ENCODE measurements at places on chromosomes 12 and 14. TPM values are rescaled to one million over a fixed set of nuclear protein-coding genes. Genes with fewer than 3 reads are reported as not detected.

The PROX2 gene
- not detected for total RNA-seq

The LTBR gene
- total RNA-seq = 15.8 TPM

The RERG gene
- total RNA-seq = 1.0 TPM

The SLCO1B1 gene
- 170 TPM for total RNA-seq

The TMEM229B gene
- total RNA-seq = 1.7 TPM

The SDS gene
- total RNA-seq = 70.4 TPM

The CLEC9A gene
- 0.14 TPM for total RNA-seq

The SYCP3 gene
- 0.17 TPM for total RNA-seq

DNA sequence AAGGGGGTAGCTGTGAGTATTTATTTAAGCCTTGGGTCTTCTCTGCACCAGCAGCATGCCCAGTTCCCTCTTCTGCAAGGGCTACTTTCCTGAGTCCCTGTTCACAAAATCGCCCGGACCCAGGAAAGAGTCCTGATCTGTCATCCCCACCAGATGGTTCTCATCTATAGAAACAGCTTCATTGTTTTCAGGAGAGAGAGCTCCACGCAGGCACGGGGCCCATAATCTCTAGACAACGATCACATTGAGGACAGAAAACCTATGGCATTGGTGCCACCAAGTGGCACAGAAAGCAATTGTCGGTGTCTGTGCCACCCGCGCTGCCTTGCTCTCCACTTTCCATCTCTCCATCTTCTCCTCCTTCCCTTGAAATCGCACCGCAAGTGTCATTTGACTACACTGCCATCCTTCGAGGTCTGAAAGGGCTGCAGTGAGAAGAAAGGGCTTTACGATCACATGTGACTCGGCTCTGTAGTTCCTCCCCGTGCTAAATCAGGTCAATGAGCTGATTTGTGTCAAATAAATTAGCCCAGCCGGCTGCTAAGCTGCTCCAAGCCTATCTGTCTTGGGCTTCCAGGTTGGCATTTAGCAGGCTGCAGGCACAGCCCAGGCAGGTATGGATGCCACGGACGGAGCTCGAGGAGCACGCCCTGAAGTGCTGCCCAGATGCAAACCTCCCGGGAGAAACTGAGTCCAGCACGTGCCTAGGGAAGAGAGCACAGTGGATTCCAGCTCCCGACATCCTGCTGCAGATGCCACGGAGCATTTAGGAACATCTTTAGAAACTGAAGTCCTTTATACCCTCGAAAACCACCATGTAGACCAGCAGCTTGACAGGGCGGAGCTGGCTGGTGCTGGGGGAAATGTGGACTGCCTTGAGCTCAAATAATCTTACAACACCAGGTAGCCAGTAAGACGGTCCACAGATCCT, 28.8 kb downstream of the SPRING1 start:
- no peak for DNase-seq

GRCh38 chr14:72142328-72142727, 210.1 kb downstream of the RGS6 start:
- no peak for DNase-seq

- no peak for DNase-seq
These were observed 16.4 kb upstream of the SRP54 start for GRCh38 chr14:34966413-34966812.

DNA sequence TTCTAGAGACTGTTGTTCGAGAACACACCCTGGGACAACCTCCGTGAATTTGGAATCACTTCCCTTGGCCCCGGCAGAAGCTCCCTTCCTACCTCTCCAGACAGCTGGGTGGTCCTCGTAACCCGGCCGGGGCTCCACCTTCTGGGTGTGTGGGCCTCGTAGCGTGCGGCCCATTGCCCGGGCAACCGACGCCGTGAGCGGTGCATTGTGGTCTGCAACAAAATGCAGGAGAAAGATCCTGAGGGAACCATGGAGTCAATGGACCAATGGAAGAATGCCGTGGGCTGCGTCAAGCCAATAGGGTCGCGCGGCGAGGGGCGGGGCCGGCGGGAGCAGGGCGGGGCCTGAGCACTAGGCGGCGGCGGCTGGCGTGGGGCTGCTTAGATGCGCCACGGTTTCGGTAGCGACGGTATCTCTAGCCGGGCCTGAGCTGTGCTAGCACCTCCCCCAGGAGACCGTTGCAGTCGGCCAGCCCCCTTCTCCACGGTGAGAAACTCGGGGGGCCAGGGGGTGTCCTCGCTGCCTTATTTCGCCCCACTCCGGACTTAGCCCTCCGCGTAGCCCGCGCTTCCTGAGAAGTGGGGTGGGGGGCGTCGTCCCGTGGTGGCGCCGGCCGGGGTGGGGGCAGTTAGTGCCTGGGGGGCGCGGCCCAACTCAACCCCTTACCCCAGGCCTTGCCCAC, at the start of gene DYNLL1:
Gene DYNLL1 (plus strand): TSS at position 383 of the 682 bp plus-strand sequence. CDS start 309 bp downstream, outside the sequence.
- DNase-seq = peak; percentile 99

DNA sequence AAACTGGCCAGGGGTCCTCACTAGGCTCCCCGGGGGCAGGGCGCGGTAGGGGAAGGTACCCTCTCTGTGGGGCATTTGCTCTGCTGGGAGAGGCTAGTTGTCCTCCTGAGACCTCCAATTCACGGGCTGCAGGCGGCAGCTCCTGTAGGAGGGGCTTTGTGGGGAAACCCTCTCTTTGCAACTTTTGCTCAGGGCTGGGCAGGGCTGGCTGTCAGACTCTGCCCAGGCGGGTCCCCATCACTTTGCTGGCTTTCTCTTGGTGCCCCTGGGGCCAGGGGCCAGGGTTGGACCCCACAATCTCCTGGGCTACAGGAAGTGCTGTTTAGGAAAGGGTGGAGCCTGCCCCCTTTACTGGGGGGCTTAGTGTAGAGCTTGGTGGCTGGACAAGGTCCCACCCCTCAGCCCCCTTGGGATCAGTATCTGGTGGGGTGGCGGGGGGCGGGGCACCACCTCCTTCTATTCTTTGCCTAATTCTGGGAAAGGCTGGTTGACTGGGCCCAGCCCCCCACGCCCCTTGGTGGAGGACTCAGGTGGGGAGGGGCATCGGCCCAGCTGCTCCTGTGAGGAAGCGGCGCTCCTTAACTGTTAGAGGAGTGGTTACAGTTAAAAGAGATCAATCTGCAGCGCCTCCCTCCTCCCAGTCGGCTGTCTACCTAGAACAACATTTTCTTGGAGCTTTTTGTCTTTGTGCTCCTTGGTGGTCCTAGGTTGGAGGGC, 918.7 kb downstream of the AACS start:
- DNase-seq = no peak

DNA sequence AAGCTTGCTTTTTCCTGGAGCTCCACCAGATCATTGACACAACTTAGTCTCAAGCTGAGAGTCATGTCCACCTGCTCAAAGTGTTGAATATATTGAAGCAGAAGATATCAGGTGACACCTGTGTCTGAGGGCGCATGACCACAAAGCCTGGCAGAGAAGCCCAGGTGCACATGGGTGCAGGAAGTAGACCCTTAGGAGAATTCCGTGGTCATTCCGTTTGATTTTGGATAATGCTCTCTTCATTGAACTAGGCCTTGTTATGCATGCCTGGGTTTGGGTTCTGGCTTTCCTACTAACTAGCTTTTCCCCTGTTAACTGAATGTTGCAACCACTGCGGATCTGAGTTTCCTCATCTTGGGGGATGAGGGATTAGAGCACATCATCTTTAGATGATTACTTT, 7.1 kb downstream of the ARHGDIB start:
- no peak for DNase-seq

DNA sequence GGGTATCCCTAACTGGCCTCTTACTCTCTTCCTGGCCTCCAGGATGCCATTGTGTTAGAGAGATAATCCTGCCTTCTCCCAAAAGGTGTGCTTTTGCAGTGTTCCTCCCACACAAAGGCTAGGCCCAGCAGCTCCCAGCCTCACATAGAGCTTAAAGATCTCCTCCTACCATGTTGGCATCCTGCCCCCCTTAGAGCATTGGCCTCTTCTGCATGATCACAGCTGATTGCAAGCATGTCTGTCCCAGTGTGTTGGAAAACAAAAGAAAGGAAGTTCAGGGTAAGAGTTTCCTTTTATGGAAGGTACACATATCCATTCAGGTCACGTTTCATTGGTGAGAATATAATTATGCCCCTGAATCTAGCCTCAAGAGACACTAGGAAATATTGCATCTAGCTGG, 405.4 kb downstream of the TMTC2 start:
- no peak for DNase-seq

DNA sequence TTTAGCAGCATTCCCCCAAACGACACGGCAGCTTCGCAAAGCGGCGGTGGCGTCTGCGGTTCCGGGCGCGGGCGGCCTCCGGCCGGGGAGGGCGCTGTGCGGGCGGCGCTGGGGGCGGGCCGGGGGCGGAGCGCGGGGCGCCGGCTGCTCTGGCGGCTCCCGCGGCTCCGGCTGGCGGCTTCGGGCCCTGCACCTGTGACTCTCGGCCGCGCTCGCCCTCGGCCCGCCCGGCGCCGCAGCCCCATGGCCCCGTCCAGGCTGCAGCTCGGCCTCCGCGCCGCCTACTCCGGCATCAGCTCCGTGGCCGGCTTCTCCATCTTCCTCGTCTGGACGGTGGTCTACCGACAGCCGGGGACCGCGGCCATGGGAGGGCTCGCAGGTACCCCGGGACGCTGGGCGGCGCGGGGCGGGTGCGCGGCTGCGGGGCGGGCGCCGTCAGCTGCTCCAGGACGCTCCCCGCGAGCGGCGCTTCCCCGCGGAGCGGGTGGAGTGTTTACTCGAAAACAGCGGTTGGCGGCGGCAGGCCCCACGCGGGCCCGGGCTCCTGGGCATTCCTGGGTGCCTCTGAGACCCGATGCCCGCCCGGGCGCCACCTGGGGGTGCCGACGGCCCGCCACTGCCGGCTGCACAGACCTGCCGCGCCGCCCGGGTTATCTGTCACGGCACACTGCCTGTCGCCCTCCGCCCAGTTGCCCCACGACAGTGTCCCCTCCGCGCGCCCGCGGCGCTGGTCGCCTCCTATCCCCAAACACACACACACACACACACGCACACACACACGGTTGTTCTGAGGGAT, at the start of gene SLC48A1:
Gene SLC48A1 (plus strand): TSS at position 177 of the 796 bp plus-strand sequence. CDS start 67 bp downstream, at position 244.
- peak; percentile 85 for DNase-seq

DNA sequence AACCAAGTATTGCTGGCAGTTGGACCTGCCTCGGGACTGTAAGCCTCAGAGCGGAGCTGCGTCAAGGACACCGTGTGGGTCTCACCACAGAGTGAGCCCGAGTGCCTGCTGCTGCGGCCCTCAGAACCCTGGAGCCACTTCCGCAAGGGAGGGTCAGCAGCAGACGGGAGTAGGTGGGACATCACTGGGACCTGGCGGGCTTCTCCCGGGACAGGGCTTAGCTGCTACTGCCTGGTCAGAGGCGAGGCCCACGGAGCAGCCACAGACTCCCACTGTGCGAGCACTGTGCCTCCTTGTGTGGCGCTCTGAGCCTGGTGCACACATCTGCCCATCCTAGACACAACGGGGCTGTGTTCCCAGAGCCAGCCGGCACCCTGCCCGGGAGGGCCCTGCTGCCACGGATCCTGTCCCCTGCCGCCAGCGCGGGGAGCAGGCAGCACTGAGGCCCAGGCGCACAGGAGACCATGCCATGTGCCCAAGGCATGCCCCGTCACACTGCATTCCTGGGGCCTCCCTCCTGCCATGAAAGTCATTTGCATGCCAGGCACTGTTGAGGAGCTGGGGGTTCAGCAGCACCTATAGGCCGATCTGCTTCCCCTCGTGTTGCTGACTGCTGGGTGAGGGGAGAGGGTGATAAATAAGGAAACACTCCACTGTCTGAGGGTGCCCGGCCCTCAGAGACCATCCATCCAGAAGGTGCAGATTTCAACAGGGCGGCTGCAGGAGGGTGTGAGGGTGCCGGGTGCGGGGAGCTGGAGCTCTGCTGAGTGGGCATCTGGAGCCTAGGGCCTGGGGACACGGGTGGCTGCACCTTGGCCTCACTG, 10.0 kb downstream of the HIP1R start:
- no peak for DNase-seq

DNA sequence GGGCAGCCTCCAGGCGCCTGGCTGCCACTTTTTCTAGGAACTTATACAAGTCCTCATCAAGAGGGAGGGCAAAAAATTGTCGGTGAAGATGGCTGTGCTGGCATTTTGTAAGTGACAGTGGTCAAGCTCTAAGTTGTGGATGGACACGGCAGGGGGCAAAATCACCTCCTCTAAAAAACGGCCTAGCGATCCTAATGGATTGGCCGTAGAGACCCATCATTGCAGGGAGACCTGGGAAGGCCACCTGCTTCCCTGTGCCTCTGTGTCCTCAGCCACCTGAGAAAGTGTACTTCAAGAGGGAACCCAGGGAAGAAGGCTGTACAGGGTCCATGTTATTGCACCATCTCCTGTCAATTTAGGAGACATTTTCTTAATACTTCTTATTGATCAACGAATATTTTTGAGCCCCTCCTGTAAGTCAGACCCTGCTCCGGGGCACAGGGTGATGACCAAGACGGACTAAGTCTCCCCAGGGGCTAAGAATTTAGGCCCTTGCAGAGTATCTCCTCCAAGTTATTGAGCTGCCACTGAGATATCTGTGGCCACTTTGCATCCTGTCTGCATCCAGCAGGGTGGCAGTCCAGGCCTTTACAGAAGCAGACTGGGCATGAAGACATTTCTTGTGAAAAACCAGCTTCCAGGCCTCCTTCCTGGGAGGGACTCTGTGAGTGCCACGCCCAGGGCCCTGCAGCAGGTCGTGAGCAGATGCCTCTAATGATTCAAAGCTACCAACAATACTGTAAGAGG, 40.5 kb downstream of the PSMA6 start:
- no peak for DNase-seq

- no peak for DNase-seq
These were observed 160.1 kb downstream of the SUDS3 start for GRCh38 chr12:118536306-118536906.

- DNase-seq = no peak
These were observed 137.5 kb upstream of the KRAS start for GRCh38 chr12:25388183-25388582.

DNA sequence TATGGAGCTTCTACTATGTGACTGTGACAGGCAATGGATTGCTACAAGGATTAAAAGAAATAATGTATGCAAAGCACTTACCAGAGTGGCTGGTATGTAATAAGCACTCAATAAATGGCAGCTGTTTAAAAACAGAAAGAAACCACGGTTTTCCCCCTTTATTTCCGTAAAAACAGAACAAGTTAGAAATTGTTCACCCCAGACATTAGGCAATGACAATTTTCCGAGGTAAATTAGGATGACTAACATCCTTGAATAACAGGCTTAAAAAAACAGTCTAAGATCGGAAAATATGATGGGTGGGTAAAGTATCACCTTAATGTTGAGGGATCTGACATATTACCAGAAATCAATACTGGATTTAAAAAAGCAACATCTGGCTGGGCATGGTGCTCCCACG, 20.9 kb upstream of the CNIH1 start:
- no peak for DNase-seq

- no peak for DNase-seq
These were observed 1.8 kb downstream of the TM7SF3 start for GRCh38 chr12:27012239-27012981.

Data from liver (tissue), 10 donors.